Activated CD8-positive, alpha-beta memory T cell treated with anti-CD3 and anti-CD28 coated beads for 1 hour (primary cell): ENCODE measurements at places on chromosomes 4 and X.

DNA sequence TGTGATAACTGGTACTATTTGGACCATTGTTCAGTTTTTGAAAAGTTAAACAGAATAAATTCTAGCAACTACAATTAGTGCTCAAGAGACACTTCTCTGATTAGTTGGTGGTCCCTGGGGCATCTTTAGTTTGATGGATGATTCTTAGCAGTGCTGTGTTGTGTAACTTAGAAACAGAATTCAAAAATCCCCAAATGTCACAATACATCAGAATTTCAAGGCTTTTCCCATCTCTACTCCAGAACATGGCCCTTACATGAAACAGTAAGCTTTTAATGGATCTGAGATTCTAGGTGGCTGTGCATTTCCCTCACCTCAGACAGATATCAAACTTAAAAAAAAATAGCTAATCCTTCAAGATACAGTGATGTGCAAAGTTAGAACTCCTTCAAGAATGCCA, 104.4 kb upstream of the CXCL13 start:
- no peak for DNase-seq

GRCh38 chrX:140983730-140984129, 18.7 kb upstream of the SPANXB1 start:
- DNase-seq = no peak

DNA sequence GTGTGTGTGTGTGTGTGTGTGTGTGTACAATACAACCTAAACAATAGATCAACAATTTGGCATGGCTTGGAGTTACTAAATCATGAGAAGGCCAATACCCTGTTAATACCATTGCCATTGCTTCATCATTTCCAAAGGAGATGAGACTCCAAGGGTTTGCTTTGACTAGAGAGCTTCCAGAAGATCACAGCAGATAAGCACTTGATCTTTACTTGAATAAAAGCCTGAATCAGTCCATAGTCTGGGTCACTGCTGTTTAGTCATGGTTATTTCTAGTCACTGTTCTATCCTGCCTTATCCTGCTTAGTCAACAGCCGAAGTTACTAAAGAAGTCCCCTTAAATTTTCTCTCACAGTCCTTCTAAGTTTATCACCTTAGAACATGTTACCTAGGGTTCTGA, 58.2 kb downstream of the RAB40AL start:
- DNase-seq = no peak

GRCh38 chr4:155639704-155640523, 26.7 kb upstream of the GUCY1A1 start:
- DNase-seq = no peak

- DNase-seq = no peak
These were observed 152.8 kb downstream of the ENPP6 start for GRCh38 chr4:184064877-184065276.

GRCh38 chr4:37245391-37245954, 930 bp downstream of the NWD2 start:
- no peak for DNase-seq

DNA sequence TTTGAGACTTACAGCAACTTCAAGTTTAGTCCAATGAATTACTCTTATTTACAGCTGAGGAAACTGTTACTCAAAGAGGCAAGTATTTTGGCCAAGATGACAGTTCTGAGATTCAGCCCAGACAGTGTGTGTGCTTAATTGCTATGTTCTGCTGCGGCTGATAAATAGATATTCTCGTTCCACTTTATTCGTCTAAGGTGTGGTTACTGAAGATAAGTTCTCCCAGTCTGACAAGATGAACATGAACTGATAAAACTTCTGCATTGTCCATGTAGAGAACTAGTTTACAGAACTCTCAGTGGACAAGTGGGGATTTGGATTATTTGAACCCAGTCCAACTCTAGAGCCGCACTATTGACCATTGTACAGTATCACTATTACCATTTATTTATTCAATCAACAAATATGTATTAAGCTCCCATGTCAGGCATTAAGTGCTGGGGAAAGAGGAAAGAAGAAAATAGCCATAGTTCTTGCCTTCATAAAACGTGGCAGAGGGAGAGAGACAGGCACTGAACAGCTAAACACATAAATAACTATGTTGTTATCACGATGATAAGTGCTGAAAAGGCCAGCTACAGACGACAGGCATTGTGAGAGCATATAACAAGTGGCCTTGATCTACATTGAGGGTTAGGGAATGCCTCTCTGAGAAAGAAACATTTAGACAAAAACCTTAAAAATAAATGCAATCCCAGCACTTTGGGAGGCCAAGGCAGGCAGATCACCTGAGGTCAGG, 4.0 kb upstream of the DHX15 start:
- DNase-seq = no peak

GRCh38 chrX:120335289-120335688, 24.0 kb upstream of the TMEM255A start:
- DNase-seq = no peak

- no peak for DNase-seq
These were observed 106.3 kb downstream of the LINC00632 start for GRCh38 chrX:140815868-140816267.

GRCh38 chr4:146041139-146042004, 102.7 kb upstream of the ZNF827 start:
- DNase-seq = no peak

GRCh38 chr4:158322109-158322508, 111.8 kb downstream of the TMEM144 start:
- no peak for DNase-seq

GRCh38 chrX:115017455-115017854, at the start of gene IL13RA2:
Gene IL13RA2 (minus strand): TSS chrX:115017616. CDS start chrX:115017269, 347 bp downstream.
- DNase-seq = no peak

DNA sequence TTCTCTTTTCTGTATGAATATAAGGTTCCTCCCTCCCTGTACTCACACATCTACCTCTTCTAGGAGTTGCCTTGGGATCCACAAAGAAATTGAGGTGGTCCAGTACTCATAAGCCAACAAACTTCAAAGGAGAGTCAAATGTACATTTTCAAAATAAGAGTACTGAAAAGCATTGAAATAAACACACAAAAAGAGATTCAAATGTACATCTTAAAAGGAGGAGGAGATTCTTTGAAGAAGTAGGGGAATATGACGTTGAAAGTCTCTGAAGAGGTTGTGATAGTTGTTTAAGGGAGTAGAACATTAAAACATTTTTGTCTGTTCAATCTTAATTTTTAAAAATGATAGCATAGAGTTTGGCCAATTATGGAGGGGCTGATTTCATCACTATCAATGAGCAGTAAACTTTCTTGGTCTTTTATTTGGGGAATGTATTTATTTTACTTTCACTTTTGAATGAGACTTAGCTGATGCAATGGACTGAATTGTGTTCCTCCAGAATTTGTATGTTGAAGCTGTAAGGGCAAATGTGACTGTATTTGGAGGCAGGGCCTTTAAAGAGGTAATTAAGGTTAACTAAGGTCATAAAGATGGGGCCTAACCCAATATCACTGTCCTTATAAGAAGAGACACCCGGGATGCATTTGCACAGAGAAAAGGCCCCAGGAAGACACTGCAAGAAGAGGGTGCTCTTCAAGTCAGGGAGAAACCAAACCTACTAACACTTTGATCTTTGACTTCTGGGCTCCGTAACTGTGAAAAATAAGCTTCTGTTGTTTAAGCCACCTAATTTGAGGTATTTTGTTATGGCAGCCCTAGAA, 226.3 kb upstream of the PGRMC2 start:
- DNase-seq = no peak

DNA sequence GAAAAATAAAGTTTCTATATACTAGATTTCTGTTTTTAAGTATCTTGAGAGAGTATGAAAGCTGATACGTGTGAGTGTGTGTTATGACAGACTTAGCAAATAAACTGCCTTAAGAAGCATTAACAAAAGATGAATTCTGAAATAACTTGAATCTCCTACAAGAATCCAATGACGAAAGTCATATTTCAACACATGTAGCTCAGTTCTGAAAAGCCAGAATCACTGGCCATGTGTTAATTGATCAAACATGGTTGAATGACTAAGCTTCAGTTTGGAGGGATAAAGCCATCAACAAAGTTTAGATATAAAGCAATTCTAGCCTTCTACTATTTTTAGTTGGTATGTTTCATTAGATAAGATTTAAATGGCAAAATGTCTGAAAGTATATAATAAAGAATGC, 88.5 kb upstream of the ETNPPL start:
- no peak for DNase-seq

GRCh38 chr4:70187216-70187615, 8.3 kb upstream of the ODAM start:
- DNase-seq = no peak

GRCh38 chr4:59044286-59044900, 1934.2 kb upstream of the IGFBP7 start:
- no peak for DNase-seq

DNA sequence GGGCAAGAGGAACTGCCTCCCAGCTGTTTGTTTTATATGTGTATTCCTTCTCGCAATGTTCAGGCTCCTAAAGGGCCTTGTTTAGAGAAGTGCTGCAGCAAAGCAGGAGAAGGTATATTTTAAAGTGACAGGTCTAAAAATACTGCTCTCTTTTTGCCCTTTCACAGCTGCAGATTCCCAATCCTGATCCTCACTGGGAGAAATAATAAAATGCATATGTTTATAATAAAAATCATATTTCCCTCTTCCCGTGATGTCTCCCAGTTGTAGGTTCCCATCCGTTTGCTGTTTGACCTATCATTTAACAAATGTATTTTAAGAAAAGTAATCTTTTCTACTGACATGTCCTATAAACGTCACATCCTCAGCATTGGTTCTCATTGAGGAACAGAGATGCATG, 62.7 kb upstream of the GPC4 start:
- no peak for DNase-seq

DNA sequence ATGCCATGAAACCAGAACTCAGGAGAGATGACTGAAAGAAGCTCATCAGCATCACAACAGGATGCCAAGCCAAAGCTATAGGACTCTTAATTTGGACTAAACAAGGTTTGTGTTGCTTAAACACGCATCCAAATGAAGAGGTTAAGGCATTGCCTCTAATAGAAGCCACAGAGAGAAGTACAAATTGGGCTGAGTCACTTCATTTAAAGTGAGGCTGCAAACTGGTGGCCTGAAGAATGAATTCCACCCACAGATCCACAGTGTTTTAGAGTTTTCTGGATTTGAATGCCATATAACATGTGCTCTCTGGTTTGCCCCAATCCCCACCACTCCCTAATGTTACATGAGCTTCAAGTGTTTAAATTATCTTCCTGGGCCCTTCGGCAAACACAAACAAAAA, 103.5 kb downstream of the FIP1L1 start:
- DNase-seq = no peak

- DNase-seq = peak; percentile 2
These were observed 2.5 kb upstream of the RS1 start for GRCh38 chrX:18674417-18674787.

- DNase-seq = no peak
These were observed 16.3 kb downstream of the CD99 start for GRCh38 chrX:2707334-2707760.

DNA sequence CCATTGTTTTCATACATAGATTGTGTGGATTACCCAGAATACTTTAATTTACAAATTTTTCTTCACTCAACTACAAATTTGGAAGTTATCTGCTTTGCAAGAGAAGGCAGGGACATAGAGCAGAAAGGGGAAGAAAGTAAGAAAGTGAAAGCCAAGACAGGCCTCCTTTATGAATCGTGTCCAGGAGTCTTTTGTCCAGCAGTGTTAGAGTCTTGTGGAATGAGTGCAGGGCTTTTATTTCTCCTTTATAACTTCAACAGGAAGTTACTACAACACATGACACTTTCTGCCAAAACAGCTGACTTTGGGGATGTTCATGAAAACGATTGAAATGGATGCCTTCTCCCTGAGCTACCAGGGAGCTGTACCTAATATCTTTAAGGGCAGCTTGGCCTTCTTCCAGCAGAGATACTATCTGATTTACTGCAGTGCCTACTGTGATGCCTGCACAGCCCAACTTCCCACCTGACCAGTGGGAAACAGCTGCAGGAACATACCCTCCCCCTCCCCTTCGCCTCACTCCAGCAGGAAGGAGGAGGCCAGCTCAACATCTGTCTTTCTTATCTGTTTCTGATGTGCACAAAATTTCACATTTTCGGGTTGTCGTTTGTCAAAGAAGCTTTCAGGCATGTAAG, 557.7 kb upstream of the SLIT2 start:
- no peak for DNase-seq

DNA sequence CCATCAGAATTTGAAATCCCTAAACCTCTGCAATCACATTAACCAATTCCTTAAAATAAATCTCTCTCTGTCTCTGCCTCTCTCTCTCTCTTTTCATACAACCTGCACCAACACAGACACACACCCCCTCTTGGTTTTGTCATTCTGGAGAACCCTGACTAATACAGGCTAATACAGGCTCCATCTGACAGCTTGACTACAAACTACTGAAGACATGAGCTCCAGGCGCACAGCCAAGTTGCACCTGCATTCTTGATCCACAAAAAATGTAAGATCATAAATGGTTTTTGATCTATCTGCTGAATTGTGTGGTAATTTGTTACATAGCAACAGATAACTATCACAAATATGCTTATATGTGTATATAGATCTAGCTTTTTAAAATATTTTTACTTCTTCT, 2414.2 kb downstream of the PCDH7 start:
- DNase-seq = no peak

- DNase-seq = no peak
These were observed 133.4 kb downstream of the TBC1D19 start for GRCh38 chr4:26717332-26717731.

- DNase-seq = no peak
These were observed 16.6 kb downstream of the CENPVL2 start for GRCh38 chrX:51665981-51666380.

- no peak for DNase-seq
These were observed 35.4 kb upstream of the SPP1 start for GRCh38 chr4:87939978-87940690.

- no peak for DNase-seq
These were observed 71.3 kb upstream of the KIT start for GRCh38 chr4:54586320-54586955.

DNA sequence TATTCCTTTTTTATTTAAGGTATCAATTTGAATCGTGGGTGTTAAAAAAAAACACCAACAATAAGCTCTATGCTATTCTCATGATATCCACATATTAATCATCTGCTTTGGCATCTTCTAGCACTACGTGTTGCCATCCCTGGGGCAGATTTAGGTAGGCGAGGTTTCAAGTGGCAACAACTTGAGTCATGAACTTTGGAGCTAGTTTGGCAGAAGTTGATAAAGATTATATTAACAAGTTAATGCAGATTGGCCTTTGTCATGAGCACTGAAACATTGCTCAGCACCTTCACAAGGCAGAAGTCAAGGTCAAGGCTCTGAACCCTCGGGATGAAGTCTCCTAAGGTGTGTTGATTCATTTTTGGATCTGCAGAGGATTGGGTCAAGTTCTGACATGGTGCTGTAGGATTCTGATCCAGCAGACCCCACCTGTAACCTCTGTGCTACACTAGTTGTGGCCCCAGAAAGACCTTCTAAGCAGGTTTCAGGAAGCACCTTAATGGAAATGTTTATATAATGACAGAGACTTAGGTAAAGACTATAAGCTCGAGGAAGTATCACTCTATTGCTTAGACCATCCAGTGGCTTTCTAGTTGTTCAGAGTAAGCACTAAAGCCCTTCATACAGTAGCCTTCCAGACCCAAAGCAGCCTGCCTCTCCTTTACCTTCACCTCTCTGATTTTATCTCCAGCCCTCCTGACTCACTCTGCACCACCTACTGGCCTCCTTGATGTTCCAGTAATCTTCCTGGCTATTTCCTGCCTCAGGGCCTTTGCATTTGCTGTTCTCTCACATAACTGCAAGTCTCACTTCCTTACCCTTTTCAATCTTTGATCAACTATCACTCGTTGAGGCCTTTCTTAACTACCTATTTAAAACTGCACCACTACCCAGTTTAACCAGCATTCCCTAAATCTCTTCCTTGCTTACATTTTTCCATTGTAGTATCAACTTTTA, 117.0 kb upstream of the SLC4A4 start:
- no peak for DNase-seq

GRCh38 chr4:184688447-184688846, 38.9 kb downstream of the PRIMPOL start:
- DNase-seq = no peak
